AG09319 (cell line): ENCODE measurements at places on chromosomes 6 and 20.

DNA sequence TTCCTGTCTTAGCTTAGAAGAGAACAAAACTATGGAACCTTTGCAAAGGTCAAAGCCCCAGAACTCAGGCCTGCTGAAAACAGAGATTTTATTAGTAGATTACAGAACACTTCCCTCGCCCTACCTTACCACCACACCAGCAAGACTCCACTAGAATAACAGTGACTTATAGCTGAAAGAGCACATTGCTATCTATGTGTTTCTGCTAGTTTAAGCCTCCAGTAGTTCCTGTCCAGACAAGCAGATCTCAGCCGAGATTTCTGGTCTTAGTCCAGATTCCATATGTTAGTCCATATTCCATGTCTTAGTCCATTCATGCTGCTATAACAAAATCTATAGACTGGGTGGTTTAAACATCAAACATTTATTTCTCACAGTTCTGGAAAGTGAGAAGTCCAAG is 412.3 kb upstream of the ID4 start:
- DNase-seq = no peak

DNA sequence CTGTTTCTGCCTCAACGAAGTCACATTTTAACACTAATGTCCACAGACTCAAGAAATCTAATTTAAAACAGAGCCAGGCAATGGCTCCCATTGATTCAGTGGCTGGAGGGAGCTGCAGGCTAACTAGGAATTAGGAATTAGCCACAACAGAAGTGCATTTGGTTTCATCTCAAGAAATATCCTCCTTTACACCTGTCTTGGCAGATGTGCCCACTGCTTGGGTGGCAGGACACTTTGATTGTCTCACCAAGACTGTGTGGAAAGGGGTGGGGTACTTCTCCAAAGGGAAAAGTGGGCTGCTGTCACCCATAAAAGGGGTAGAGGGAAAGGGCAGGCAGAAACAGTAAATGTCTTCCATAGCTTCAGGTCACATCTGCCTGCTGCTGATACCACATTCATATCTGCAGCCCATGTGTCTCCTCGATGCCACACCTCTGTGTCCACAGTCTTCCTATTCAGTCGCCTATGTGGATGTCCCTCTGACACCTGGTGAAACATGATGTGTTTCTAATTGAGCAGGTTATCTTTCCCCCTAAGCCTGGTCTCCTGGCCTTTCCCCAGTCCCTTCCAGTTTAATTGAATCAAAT is 10.9 kb upstream of the OSER1 start:
- no peak for DNase-seq

DNA sequence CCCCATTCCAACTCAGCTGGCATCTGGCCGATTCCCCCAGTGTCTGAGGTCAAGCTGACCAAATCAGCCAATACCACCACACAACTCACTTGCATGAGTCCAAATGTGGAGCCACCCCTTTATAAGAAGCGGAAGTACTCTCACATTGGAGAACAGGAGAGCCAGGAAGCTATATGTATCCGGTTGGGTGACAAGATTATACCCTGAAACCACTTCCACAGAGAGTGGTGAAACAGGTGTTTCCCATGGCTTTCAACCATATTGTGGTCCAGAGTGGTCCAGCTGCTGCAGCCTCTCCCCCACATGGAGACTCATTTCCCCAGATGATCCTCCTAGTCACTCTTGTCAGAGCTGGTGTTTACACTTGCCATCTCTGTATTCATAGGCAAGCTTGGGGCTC is 24.0 kb upstream of the SERINC1 start:
- no peak for DNase-seq

DNA sequence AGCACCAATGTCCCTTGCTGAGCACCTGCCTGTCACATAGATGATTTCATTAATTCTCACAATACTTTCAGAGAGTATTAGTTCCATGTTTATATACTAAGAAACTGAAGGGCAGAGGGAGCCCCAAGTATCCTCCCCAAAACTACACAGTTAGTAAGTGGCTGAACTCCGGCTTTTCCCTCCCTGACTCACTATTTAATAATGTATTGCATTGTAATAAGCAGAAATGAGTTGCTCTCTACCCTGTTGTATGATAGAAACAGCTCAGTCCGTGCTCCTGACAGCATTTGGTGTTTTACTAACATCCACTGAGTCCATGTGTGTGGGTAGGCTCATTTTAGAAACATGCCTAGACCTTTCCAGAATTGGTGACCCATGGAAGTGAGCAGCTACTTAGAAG is 76.8 kb downstream of the OLIG3 start:
- DNase-seq = no peak

DNA sequence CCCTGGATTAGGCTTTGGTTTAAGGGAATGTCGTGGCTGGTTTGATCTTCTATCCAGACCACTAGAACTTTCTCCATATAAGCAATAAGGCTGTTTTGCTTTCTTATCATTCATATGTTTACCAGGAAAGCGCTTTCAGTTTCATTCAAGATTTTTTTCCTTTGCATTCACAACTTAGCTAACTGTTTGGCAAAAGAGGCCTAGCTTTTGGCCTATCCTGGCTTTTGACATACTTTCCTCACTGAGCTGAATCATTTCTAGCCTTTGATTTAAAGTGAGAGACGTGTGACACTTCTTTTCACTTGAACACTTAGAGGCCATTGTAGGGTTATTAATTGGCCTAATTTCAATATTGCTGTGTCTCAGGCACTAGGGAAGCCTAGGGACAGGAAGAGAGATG is 1.7 kb upstream of the FAM50B start:
- DNase-seq = no peak

- DNase-seq = peak; percentile 3
Observed at GRCh38 chr6:75882734-75883133, 133.7 kb downstream of the MYO6 start.

DNA sequence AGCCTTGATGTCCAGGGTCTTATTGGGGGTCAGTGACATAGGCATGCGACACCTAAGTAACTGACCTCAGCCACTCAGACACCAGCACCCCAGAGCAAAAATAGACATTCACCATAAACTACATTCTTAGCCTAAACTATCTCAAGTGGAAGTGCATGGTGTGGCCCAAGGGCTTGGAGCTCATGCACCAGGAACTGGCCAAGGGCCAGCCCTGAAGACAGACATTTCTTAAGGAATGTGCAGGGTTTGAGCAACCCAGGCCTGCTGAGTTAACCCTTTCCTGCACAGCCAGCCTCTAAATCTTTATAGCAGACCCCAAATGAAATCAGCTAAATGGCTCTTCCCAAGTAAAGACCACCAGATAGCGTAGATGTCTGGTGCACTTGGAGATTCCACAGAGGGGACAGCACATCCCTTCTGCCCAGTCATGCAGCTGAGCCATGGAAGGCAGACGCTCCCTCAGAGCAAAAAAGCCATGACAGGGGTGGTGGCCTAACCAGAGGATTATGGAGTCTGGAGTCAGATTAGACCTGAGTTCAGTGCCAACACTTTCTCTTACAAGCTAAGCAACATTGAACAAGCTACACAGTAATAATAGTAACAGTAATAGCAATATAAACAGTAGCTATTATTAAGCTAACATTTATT is 222.6 kb downstream of the ZMYND8 start:
- DNase-seq = no peak

- DNase-seq = peak; percentile 56
Observed at GRCh38 chr20:44572551-44573500, 9.6 kb upstream of the PKIG start.

DNA sequence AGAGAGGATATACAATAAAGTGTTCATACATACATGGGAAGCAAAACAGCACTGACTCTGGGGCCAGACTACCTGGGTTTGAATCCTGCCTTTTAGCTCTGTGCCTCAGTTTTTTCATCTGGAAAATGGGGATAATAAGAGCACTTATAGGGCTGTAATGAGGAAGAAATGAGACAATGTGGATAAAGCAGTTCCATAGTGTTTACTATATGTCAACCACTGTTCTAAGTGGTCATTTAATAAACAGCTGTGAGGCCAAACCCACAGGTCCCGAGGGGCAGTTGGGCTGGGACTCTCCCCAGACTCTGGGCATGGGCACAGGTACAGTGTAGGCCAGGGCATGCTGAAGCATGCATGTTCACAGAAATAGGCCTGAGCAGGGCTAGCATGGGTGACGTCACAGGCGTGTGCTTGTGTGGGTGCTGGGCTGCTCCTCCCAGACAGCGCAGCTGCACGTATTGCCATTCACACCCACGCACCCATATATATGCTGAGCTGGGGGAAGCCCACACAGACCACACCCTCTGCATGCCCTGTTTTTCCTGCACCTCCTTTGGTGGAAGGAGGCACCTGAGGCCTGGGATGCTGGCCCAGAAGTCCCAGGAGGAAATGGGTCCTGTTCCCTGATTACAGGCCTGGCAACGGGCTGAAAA is 3.5 kb upstream of the PLCG1 start:
- no peak for DNase-seq
